ENCODE measurements at places on chromosomes 4 and X.
A peak's percentile ranks its signal among the peaks of the same experiment; 100 is the strongest.

DNA sequence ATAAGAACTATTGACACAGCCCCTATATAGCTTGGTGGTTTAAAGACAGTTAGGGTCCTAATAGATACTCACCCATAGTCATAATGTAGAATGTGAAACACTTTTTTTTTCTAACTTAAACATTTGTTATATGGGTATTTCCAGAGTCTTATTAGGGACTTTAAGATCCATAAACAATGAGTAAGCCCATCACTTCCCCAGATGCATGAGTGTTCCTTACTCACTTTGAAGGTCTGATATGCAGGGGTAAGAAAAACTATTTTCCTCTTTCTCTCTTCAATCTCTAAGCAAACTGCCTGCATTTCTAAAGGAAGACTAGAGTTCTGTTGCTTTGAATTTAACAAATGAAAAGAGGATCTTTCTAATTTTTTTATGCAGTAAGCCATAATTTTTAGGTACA is 443.6 kb upstream of the PITX2 start:
- DNase-seq = no peak

DNA sequence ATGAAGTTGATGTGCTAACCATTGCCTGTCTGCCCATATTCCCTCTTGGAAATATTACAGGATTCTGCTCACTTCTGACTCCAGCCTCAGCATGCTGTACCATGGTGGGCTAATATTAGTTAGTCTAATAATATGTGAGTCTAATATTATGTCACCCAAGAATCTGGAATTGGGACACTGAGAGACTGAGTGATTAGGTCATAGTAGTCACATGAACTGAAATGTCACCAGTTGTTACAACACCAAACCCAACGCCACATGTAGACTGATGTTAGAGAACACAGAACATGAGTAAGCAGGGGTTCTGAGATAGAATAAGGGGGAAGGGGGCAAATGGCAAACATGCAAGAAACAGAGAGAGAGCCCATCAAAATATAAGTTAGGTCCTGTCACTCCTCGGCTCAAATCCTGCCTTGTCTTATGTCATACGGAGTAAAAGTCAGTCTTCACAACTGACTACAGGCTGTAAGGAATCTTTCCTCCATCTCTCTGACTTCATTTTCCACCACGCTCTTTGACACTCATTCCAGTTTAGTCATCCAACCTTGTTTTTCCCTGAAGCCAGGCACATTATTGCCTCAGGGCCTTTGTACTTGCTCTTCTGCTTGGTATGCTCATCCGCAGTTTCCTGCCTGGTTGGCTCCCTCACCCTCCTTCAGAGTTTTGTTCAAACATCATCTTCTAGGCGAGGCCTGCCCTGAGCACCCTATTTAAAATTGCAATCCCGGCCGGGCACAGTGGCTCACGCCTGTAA is 9.6 kb upstream of the SLAIN2 start:
- DNase-seq = no peak

DNA sequence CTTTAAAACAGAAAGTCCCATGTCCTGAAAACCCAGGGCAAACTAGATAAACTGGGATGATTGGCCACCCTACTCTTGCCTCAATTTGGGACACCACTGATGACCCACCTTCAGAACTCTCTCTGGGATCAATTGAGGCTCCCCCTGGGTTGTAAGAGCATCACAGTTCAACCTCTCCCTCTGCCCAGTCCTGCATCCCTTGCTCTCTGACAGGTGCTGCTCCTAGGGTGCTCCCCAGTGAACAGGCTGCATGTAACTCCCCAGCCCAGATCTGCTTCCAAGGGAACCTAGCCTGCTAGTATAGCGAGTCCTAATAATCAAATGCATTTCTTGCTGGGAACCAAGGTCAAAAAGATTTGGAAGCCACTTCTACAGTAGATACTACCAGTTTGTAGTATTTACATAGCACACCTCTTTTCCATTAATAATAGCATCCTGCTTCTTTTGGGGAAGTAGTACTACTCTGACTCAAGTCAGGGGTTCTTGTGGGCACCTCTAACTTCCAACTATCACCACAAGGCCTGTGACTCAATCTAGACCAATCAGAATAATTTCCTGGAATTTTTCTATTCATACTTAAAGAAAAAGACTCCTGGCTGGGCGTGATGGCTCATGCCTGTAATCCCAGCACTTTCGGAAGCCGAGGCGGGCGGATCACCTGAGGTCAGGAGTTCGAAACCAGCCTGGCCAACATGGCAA is 42.1 kb upstream of the SPINK2 start:
- DNase-seq = no peak

GRCh38 chrX:120653000-120653399 is 23.1 kb upstream of the C1GALT1C1 start:
- DNase-seq = no peak

- DNase-seq = peak; percentile 52
These were observed 6.5 kb upstream of the RNF4 start for GRCh38 chr4:2462218-2462991.

GRCh38 chrX:103697687-103698086 is 11.2 kb upstream of the MORF4L2 start:
- no peak for DNase-seq

DNA sequence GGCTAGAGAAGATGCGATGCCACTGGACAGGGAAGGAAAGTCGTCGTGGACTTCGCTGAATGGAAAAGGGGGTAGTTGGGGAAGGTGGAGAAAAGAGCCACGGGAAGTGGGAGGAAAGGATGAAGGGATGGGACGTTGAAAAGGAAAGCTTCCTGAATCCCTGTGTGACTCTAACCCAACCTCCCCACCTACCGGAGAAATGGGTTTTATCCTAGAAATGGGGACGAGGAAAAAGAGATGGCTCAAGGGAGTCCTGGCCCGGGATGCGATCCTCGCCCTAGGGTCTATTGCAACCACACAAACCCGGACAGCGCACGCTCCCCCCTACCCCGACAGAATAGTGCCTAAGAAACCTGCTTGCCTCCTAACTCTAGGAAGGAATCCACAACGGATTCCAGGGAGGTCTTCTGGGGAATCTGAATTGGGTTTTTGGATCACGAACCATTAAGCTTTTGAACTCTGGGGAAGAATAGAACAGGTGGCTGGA is 738 bp upstream of the TSPAN5 start:
- no peak for DNase-seq
